Stomach (tissue), 19 donors: ENCODE measurements at places on chromosomes 3 and 15.

GRCh38 chr3:121883507-121883906 lies 10.7 kb upstream of the SLC15A2 start:
- DNase-seq = no peak

GRCh38 chr3:114872050-114872449 lies 275.0 kb downstream of the ZBTB20 start:
- DNase-seq = no peak

GRCh38 chr15:69813881-69814280 lies 283.8 kb downstream of the TLE3 start:
- DNase-seq = no peak

- peak; percentile 28 for DNase-seq
Measured at GRCh38 chr15:26971271-26972018, 464 bp downstream of the GABRG3 start.

DNA sequence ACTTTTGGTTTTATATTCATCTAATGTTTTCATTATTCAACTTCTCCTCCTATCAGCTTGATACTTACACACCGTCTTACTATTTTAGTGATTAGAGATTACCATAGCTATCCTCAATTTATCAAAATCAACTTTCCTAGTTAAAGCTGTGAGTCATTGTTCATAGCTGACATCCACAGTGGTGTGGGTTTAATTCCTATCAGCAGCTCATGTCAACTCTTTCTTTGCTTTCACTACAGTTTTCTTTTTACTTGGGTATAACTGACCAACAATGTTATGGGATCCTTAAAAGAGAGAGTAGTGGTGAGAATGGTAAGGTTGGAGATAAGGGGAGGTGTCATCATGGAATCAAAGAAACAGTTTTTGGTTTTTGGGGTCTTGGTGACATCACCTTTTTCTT lies 112.7 kb downstream of the NFKBIZ start:
- DNase-seq = no peak
